ENCODE measurements at places on chromosomes 3 and 15. TPM values are rescaled to one million over a fixed set of nuclear protein-coding genes. Genes with fewer than 3 reads are reported as not detected.
A peak's percentile ranks its signal among the peaks of the same experiment; 100 is the strongest.

Gene STOML1
- 18.3 TPM for total RNA-seq

Gene UROC1
- total RNA-seq: not detected

Gene CPEB1
- total RNA-seq: not detected

Gene IL17RB
- total RNA-seq: not detected

Gene TGM4
- 1.3 TPM for total RNA-seq

Gene B3GALNT1
- total RNA-seq: 9.0 TPM

GRCh38 chr3:161449785-161450184 lies 46.8 kb upstream of the OTOL1 start:
- DNase-seq: no peak

DNA sequence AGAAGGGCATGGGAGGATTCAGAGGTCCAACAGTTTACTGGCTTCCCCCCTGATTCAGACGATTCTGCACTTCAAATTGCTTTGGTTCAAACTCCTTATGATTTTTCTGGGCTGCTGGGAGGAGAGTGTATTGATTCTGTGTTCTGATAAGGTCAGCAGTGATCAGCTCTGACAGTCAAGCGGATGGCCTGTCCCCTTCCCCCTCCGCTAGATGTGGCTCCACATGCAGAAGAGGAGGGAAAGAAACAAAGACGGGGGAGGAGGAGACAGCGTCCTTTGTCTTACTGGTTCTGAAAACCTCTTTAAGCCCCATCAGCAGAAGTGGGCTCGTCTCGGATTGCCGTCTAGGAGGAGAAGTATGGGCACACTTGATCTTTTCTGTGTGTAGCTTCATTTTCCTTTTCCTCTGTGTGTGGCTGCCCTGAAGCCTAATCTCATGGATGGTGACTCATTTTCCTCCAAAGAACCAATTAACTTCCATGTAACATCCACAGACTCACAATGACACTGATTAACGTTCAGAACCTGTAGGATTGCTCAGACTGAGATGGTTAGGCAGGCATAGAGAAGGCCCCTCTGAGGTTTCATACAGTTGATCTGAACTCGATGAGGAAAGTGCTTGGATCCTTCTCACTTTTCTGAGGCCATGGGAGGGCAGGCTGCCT lies 162.4 kb upstream of the PPP2R3A start:
- DNase-seq: no peak

- no peak for DNase-seq
Observed at GRCh38 chr3:37125195-37126073, 48.9 kb downstream of the LRRFIP2 start.

GRCh38 chr3:8976540-8977182 lies 13.4 kb upstream of the RAD18 start:
- no peak for DNase-seq

DNA sequence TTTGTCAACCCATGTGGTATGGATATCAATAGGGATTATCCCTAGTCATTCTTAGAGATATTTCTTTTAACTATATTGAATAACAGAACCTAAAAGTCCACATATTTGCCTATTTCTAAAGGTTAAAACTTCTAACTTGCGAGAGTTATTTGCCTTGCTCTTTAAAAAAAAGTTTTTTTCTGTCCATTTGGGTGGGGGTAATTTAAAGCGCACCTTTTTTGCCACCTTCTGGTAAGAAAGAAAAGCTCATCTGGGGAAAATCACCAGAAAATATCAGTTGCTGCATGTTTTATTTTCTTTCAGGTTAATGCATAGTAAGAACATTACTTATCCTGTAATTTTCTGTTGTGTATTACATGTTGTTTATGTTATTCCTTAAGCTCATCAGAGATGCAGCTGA lies 242.0 kb upstream of the GOLGA6L4 start:
- DNase-seq: no peak

DNA sequence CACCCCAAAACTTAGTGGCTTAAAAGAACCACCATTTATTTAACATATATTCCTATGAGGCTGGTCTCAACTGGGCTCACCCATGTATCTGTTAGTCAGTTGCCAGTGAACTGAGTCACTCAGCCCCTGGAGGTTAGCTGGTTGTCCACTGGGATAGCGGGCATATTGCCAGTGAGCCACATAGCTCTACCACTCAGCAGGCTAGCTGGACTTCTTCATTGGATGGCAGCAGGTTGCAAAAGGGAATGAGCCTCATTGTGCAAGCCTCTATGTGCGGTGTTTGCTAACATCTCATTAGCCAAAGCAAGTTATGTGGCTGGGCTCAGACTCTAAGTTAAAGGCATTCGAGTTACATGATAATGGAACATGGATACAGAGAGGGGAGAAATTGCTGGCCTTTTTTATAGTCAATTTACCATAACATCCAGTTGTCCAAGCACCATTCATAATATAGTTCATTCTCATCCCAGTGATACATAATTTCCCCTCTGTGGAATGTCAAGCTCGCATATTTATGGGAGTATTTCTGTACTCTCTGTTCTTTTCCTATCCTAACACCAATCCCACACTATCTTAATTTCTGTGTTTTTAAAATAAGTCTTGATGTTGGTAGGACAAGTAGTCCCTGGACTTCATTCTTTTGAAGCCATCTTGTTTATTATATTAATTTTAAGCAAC lies 8.7 kb downstream of the BTD start:
- DNase-seq: peak; percentile 63

GRCh38 chr15:25930931-25931330 lies 67.8 kb upstream of the ATP10A start:
- no peak for DNase-seq

DNA sequence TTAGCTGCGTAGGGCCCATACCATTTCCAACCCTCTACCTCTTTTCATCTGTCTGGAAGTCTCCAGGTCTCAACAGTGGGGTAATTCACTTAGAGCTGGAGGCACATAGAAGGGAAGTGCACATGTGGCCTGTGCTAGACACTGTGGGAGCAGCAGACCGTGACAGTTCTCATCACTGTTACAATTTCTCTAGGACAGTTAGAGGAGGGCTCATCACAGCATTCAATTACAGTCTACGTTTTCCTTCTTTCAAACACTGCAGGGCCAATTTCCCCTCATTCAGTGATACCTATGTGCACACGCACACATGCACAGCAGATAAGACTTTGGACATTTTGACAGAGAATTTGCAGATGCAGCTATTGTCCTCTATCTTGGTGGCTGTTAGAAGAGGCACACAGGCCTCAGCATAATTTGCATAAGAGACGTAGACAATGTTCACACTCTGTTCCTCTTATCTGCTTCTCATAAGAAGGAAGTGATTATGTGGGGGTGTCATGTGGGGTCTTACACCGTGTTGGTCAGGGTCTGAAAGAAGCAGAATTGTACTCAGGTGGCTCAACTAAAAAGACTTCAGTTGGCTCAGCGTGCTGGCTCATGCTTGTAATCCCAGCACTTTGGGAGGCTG lies 12.6 kb upstream of the HRG start:
- DNase-seq: no peak

DNA sequence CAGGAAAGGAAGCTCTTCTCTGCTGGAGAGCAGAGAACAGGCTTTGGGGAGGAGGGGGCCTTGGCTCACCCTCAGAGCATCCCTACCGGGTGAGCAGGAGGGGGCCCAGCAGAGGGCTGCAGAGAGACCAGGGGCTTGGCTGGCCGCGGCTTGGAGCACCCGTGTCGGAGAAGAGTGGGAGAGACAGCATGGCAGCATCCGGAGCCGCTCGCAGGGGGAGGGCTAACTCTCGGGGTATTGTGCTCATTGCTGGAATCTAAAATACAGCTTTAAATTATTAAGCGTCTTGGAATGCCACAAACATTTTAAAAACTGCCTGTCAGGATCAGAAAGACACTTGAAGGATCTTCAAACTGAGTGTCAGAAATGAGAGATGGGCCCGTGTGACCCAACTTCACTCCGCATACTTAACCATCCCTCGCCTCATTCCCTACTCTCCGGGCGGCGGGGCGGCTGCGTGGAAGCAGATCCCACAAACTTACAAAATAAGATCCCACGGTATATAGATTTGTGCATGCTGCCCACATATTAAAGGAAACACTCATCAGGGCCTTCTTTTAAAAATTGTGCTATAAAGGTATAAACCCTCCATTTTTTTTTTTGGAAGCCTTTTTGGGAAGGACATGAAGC lies 53.9 kb downstream of the EIF4E3 start:
- no peak for DNase-seq

- no peak for DNase-seq
Observed at GRCh38 chr15:67433495-67434099, 87.3 kb upstream of the C15orf61 start.

DNA sequence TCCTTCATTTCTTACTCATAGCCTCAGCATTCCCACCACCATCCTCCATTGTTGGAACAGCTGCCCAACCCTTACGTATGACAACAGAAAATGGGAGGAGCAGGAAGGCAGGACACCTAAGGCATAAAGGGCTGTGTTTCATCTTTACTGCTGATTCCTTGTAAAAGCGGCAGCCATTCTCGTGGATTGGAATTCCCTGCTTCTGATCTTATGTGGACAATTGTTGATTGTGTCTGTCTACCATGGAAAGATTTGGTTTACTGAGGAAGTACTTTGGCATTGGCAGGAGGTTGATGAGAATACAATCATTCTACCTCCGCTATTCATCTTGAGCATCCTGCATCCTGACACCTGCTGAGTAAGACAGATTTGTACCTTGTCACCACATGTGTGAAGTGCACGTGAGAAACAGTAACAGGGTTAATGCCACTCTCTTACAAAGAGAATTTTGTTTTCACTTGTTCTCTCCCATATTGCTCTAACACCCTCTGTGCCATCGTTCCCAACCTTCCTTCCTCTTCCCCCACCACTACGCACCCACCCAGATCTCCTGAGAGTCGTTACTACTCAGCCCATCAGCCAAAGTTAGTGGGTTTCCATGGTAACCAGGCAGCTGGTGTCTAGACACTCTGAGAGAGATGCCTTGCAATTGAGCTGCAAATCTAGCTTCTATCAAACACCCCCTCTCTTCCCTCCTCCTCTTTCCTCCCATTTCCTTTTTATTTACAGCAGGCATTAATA lies 75.7 kb downstream of the GAP43 start:
- no peak for DNase-seq

DNA sequence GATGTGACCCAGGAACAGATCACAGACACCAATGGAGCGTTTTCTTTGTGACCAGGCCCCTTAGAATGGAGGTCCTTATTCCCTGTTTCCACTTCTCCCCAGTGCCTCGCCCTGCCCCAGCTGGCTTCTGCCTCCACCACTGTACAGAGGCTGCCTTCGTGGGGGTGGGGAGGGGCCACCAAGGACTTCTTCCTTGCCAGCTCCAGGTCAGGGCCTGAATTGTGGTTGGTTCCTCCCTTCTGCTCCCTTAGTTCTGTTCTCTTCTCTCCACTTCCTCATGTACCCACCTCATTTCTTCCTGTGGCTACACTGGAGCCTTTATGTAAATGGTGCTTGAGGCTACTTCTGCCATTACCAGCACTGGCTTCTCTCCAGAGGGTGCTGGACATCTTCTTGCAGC lies 16.4 kb downstream of the TGM4 start:
- DNase-seq: no peak

- DNase-seq: no peak
Observed at GRCh38 chr15:75578173-75578947, 755 bp downstream of the PTPN9 start.

GRCh38 chr3:4758957-4759656 lies 220.1 kb upstream of the BHLHE40 start:
- DNase-seq: no peak

- peak; percentile 80 for DNase-seq
Observed at GRCh38 chr3:10205451-10206165, 40.9 kb downstream of the IRAK2 start.

DNA sequence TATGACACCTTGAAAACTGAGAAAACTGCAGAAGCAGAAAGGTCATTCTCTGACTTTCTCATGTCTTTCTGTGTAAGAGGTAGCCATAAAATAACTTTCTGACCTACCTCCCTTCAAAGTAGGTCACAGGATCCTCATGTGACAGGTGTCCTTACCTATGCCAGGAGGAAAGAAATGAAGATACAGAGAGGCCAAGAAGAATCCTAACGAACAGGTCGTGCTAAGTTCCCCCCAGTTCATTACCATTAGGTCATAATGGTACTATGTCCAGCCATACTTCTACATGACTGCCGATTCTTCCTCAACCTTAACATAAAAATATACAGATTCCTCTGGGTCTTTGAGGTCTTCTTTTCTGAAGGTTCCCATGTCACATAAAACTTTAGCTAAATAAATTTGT lies 118.6 kb downstream of the FOXB1 start:
- no peak for DNase-seq

- no peak for DNase-seq
Observed at GRCh38 chr15:98893401-98893800, 114.2 kb downstream of the PGPEP1L start.

DNA sequence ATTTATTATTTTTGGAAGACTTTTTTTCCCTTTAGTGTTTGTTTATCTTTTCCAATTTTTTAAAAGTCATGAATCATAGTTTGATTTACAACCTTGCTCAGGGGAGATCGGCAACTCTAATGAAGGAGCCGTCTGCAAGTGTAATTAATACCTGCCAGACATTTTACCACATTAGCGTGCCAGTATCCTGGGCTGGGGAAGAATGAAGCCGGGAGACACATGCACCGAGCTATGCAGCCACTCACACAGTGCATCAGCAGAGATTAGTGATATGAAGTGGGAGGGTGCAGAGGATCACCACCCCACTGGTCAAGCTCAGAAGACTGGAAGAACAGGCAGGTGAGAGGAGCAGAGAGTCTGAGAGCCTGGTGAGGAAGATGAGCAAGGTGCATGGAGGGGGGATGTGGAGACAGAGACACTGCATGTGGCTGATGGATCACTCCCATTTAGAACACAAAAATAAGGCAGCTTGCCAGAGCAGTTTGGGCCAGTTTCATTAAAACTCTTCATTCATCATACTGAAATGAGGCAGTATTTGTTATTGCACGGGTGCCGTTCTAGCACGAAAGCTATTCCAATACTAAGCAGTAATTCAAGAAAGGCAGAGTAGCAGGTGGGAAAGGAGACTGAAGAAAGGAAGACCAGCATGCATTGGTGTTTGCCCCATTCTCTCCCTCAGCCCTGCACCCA lies 821.6 kb downstream of the TUSC7 start:
- no peak for DNase-seq

GRCh38 chr3:157582637-157582973 lies 79.4 kb upstream of the VEPH1 start:
- no peak for DNase-seq

DNA sequence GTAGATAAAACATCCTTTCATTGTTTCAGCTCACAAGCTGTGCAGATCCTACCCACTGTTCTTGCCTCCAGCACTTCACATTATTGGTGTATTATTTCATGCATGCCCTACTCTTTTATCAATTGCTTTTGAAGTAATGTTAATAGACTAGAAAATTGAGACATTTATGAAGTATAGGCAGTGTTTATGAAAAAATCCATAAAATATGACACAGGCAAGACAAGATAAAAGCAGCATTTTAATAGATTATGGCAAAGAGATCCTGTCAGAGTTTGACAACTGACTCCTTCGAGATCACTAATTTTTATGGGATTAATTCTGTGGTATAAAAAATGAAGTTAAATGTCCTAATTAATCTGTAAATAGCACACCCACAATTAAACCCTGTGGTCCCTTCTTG lies 217.2 kb upstream of the NANOGP8 start:
- DNase-seq: no peak

GRCh38 chr15:34799149-34800101 lies 4.1 kb upstream of the ACTC1 start:
- DNase-seq: no peak

- no peak for DNase-seq
Observed at GRCh38 chr15:29127506-29128430, 141.9 kb downstream of the NSMCE3 start.

- no peak for DNase-seq
Observed at GRCh38 chr15:68630836-68631235, 52.0 kb downstream of the CORO2B start.

Measured in foreskin keratinocyte (primary cell).